ENCODE measurements at places on chromosomes 1 and 21. TPM values are rescaled to one million over a fixed set of nuclear protein-coding genes. Genes with fewer than 3 reads are reported as not detected.

C1orf56 gene
- 3.0 TPM for total RNA-seq

GBP4 gene
- total RNA-seq: 1.2 TPM

CD53 gene
- 2.7 TPM for total RNA-seq

AMY1A gene
- total RNA-seq: not detected

VASH2 gene
- total RNA-seq: 37.6 TPM

SH2D1B gene
- total RNA-seq: not detected

FCRL2 gene
- total RNA-seq: 0.25 TPM

TTF2 gene
- total RNA-seq: 2.2 TPM

Data from temporal lobe (tissue), 4 donors.